Thoracic aorta endothelial cell (primary cell): ENCODE measurements at places on chromosomes 3 and 15. TPM values are rescaled to one million over a fixed set of nuclear protein-coding genes. Genes with fewer than 3 reads are reported as not detected.

Gene OIP5
- 11.4 and 16.9 TPM in 2 replicates for total RNA-seq

Gene MESP2
- total RNA-seq, result 0.14 and 0.27 TPM in 2 replicates

Gene FEZF2
- not detected in 2 replicates for total RNA-seq

Gene ZBBX
- total RNA-seq, result 0.07 TPM in 1 of 2 replicates, not detected in the other

Gene PATL2
- total RNA-seq, result 0.13 and 0.22 TPM in 2 replicates

Gene CASR
- total RNA-seq, result not detected in 2 replicates

Gene TLR9
- under 0.01 TPM in 1 of 2 replicates, not detected in the other for total RNA-seq

Gene GOLGA6A
- not detected in 2 replicates for total RNA-seq

Gene MUSTN1
- total RNA-seq, result not detected in 2 replicates
